ENCODE measurements at places on chromosomes 7 and 10. TPM values are rescaled to one million over a fixed set of nuclear protein-coding genes. Genes with fewer than 3 reads are reported as not detected.

Gene PTN
- 23.2 TPM for total RNA-seq

Gene LBX1
- not detected for total RNA-seq

Gene DNAJC2
- 12.8 TPM for total RNA-seq

Gene CDK14
- total RNA-seq, result 32.4 TPM

Gene PNLIPRP2
- not detected for total RNA-seq

Gene CALHM2
- 8.5 TPM for total RNA-seq

Gene ANKRD22
- not detected for total RNA-seq

DNA sequence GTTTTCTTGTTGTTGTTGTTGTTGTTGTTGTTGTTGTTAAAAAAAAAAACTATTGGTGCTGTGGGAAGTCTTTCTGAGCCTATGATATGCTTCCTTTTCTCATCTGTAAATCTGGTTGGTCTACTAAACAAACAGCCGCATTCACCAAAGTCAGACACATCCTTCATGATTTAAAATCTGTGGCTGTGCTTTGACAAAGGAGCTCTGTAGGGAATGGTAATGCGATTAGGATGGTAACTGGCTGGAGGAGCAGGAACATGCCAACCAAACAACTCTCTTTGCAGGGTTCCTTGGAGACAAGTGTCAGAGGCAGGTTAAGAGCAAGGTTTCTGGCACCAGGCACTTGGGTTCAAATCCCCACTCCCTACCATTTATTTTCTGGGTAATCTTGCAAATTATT is 14.9 kb upstream of the SP4 start:
- no peak for DNase-seq

DNA sequence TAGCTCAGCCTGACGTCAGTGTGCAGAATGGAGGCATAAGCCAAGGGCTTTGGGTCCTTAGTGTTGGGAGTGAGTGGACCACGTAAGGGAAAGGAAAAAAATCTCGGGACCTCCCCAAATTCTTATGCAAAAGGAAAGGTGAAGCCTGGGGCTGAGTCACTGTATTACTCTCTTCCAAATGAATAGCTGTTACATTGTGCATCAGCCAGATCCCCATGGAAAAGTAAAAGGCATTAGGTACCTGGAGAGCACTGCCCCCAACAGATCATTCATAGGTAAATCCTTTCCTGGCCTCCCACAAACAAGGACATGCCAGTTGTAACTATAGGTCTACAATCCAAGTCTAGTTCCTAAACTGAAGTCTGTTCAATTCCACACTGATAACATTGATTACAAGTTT is 170.5 kb downstream of the C1GALT1 start:
- no peak for DNase-seq

DNA sequence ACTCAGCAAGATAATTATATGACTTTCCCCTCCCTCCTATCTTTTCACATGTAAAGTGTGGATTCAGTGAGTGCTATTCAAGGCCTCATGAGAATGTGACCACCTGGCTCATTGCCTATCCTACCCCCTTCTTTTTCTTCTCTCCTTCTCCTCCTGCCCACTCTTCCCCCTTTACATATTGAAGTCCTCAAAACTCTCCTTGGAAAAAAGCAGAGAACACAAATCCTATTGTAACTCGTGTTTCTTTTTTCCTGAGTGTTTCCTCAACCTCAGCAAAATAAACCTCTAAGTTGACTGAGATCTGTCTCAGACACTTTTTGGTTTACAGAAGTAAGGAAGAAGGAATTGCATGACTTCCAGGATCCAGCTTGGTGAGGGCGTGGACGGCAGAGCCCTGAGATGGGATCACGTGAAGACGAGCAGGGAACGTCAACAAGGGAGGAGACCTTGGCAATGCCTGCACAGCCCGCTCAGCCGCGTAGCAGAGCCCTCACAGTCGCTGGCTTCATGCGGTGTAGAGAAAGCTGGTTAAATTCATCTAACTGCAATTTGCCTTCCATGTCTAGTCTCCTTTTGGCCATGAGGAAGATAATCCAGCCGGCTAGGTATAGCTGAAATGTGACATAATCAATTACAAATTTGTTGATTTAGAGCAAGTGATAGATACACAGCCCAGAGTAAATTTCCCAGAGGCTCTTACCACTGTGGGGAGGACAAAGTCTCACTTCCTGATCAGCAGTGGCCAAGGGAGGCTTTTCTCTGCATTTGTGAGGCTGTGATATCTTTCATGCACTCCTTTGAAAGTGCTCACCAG is 75.7 kb downstream of the LYZL2 start:
- peak; percentile 89 for DNase-seq

DNA sequence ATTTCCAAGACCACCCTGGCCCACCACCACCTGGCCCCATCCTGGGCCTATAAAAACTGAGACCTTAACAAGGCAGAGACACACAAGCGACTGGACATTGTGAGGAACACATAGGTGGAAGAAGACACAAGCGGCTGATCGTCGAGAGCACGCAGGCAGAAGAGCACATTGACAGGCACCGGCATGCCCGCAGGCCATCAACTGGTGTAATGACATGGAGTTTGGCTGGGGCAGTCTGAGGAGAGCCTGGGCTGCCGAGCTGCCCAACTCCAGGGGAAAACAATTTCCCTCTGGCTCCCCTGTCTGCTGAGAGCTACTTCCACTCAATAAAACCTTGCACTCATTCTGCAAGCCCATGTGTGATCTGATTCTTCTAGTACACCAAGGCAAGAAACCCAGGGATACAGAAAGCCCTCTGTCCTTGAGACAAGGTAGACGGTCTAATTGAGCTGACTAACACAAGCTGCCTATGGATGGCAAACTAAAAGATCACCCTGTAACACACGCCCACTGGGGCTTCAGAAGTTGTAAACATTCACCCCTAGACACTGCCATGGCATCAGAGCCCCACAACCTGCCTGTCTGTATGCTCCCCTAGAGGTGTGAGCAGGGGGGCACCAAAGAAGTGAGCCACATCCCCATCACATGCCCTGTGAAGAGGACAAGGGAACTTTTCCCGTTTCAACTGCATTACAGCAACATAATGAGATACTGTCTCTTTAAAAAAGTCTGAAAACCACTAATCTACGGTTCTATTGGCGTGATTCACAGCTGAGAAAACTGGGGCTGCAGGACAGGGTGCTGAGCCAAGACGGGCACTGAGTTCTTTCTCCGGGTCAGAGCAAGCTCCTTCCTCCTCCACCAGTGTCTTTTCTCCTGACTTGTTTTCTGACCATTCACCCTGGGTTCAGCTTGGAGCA is 18.5 kb upstream of the TNS3 start:
- no peak for DNase-seq

DNA sequence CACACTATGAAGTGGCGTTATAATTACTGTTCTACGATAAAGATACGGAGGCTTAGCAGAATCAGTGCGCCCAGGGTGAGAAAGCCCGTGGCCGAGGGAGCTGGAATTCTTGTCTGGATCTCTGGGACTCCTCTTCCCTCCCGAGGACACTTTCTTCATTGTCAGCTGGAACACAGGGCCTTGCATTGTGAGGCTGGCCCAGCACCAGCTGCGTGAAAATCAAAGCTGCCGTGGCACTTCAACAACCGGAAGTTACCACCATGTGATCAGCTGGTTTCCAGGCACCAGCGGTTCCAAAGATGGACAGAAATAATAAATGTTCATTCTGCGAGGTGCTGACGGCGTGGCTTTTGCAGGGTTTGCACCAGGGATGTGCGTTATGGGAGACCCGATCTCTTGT is 234.0 kb upstream of the PITRM1 start:
- DNase-seq, result no peak

GRCh38 chr7:32506266-32507054 is 11.2 kb downstream of the AVL9 start:
- no peak for DNase-seq

GRCh38 chr10:24989867-24990266 is 26.1 kb downstream of the ENKUR start:
- DNase-seq, result no peak

DNA sequence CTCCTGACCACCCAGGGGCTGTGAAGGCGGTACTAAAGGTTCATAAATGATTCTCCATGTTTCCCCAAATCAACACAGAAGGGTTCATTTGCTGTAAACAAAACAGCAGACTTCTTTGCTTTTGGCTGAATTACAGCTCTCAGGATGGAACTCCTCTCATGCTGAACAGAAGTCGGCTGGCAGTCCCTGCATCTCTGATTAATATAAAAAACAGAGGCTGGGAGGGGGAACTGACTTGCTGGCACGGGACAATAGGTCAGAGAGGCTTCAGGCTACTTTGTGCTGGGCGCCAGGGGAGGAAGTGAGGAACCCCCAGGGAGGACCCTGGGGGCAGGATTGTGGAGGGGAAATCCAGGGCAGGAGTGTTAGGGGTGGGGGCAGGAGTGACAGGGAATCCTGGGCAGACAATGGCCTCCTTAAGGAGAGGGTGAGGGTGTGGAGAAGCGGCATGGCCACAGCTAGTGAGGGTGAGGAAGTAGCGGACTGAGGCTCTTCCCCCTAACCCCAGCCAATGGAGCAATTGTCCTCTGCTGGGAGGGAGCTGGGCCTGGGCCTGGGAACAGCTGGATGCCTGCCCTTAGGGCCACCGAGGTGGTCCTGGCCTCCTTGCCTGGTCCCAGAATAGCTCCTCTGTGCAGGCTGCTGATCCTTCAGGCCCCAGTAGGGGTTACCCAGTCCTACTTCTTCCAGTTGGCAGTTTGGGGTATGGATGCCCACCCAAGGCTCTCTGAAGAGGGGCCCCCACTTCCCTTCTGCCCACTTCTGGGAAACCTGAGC is 9.2 kb upstream of the SFRP5 start:
- DNase-seq, result peak; percentile 49

GRCh38 chr10:94366382-94366781 is 3.6 kb upstream of the NOC3L start:
- DNase-seq, result no peak

GRCh38 chr7:20310963-20311742 is 19.5 kb upstream of the ITGB8 start:
- no peak for DNase-seq

DNA sequence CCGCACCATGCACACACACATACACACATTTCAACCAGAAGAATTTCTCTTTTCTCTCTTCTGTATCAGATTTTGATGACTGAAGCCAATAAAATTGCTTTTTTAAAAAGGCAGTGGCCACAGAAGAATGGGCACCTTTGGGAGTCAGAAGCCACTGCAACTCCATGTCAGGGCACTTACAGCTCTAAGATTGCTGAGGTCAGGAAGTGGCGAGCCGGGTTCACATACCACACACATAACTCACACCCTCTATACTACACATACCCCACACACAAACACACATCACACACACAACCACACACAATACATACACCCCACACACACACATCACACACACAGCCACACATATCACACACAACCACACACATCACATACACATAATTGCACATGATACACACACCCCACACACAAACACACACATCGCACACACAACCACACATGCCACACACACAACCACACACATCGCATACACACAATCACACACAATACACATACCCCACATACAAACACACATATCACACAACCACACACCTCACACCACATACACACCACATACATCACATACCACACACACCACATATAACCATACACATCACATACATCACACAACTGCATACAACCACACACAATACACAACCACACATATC is 31.2 kb downstream of the GPRIN2 start:
- no peak for DNase-seq

- DNase-seq, result no peak
Observed at GRCh38 chr10:15181576-15182156, 13.2 kb upstream of the NMT2 start.

DNA sequence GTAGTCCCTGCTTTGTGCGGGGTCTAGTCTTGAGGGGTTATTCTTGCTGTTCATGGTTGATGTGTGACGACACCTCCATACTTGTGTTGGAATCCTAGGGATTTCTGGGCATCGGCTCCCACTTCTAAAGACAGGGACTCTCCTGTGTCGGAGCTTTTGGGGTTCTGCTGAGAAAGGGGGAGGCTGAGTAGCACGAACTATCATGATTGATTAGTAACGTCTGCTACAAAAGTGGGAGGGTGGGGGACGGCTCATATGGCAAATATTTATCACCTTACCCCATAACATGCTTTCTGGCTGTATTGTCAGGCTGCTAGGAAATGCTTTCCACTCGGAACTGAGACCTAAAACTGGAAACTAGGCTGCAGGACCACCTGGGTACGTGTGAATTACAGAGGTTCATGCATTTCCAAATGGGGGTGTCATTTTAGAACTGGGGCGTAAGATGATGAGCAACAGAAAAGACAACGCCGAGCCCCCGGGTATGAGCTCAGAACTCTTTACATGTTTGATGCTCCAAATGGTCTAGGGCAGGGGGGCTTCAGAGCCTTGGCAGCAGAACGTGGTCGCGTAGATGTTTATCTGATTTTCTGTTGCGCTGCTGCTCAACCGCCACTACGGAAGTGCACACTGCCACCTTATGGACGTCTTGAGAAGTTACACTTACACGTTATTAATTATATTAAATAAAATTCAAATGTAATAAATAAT is 15.1 kb upstream of the NME8 start:
- peak; percentile 60 for DNase-seq

DNA sequence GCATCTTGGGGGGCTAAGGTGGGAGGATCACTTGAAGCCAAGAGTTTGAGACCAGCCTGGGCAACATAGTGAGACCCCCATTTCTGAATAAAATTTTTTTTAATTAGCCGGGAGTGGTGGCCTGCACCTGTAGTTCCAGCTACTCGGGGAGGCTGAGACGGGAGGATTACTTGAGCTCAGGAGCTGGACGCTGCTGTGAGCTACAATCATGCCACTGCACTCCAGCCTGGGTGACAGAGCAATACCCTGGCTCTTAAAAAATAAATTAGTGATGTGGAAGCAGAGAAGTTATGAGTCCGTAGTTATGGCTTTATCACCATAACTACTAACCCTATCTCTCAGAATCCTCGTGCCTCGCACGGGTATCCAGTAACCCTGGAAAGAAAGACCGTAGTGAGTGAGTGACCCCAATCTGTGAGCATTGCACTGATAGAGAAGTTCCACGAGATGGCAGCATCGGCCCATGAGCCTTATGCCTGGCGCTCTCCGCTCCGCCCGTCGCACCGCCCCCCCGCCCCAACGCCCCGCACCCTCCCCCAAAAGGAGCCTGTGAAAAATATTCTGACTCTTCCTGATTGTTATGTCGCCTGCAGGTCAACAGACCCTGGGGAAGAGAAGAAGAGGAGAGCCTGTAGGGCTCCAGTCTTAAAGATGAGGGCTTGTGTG is 4.9 kb upstream of the SLC29A3 start:
- no peak for DNase-seq

All from heart left ventricle (tissue), 16 donors.